ENCODE measurements at places on chromosomes 5 and 9.

DNA sequence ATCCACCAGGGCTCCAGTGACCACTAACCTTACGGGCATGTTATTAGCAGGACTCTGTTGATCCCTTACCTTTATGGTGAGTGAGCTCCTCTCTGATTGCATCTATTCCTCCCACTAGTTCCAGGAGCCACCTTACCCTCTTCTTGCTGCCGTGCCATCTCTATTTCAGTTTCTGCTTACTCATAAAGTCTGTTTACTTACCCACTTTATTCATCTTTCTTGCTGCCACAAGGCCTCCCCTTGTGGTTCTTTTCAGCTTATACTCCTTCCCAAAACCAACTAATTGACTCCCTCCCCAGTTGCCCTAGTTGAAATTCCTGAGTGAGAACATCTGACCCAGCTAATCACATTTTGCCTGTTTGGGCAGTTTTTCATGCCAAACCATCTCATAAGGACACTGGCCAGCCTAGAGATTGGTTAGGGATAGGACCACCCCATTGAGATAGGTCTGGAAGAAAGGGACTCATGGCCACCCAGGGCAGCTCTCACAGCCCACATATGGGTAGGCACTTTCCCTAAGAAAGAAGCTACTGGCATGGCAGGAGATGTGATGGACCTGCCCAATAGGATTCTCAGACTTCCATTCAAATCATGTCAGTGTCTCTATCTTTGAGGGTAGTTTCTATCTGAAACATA, 412.7 kb downstream of the EFNA5 start:
- no peak for DNase-seq

GRCh38 chr9:112503170-112503569, 16.5 kb downstream of the KIAA1958 start:
- DNase-seq = no peak

GRCh38 chr5:154794525-154795234, 39.5 kb downstream of the LARP1 start:
- no peak for DNase-seq

DNA sequence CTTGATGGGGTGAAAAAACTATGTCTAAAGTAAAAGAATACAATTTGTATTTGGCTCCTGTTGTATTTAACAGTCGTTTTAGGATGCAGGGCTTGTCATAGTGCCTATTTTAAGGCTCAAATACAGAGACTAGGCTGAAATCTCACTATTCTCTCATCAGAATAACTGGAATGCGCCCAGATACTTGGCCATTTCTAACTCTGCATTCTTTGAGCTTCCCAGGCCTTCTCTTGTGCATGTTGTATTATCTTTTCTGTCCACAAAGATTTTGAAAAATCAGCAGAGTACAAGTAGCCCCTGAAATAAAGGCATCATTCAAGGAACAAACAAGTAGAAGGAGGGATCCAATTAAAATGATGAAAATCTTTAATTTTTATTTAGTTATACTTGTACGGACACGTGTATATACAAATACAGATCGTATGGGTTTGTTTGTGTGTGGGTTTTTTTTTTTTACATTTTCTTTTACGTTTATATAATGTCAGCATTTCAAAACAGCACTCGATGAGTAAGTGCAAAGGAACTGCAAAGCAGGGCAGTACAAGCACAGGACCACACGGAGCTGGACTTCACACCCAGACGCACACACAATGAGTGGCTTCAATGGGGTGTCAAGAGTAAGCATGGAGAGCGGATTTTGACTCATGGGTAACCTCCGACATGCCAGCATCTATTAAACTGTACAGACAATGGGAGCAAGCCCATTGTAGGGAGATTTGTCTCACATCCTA, 294.0 kb downstream of the EFNA5 start:
- no peak for DNase-seq

DNA sequence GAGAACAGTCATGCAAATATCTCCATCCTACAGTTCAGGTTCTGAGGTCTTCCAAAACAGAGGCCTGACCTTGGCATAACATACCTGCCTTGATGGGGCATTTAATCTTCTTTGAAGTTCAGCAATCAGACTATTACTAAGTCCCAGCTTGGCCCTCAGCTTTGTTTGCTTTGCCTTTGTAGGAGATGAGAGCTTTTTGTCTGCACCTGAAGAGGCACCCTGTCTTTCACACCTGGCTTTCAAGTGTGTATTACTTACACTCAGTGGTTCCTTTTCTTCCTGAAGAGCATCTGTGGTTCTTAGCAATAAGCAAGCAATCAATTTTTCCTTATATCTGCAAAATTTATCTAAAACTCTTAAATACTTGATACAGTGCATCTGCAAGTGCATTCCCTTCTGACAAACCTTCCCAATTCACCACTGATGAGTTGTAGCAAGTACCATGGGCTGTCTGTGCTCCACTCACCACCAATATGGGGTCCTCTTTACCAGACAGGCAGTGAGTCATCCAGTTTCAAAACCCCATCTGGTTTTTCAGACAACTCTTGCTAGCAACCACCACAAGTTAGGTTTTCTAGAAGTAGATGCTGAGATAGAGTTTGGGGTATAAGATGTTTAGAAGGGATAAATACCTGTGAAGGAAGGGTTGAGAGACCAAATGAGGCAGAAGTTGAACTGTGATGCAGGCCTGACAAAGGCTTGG, 100.2 kb downstream of the HINT1 start:
- DNase-seq = no peak

DNA sequence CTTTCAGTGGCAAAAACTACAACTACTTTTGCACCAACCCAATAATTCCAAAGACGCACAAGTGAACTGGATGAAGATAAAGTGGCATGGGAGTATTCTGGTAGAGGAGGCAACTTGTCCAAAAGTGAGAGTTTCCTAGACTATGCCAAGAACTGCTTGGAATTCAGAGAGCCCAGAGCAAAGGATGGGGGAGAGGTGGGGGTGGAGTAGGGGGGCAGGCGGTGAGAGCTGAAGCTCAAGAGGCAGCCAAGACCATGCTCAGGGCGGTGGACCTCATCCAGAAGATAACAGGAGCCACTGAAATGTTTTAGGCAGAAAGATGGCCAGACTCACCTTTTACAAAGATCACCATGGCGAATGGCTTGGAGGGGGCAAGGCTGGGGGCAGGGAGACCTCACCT, 242.5 kb downstream of the SEC61B start:
- no peak for DNase-seq

Measured in H7 (cell line).